Activated gamma-delta T cell treated with anti-CD3 and anti-CD28 coated beads, Interleukin-2, amount 50 U/mL, for 16 hours (primary cell): ENCODE measurements at places on chromosomes 3 and 15.

- DNase-seq = no peak
These were observed 6.3 kb upstream of the SMAD3 start for GRCh38 chr15:67059127-67059553.

DNA sequence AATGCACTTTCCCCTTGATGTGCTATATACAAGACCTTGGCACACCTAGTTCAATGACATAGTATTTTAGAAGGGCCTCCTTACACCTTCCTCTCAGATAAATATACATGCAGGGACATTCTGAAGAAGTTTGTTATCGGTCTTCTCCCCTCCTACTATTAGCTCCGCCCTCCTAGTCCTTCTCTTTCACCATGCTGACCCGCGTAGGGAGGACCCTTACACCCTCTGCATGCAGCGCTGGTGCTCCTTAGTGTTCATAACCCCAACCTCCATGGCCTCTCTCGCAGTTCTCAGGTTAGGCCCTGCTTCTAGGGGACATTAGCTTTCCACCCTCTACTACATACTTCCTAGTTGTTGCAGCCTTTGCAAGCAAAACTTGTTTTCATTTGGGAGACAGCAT lies 146.4 kb downstream of the PGPEP1L start:
- no peak for DNase-seq

- no peak for DNase-seq
These were observed 60.6 kb upstream of the ARNT2 start for GRCh38 chr15:80343554-80343992.

GRCh38 chr15:75208501-75209288 lies 7.0 kb downstream of the C15orf39 start:
- no peak for DNase-seq
